ENCODE measurements at places on chromosomes 3 and 15.

DNA sequence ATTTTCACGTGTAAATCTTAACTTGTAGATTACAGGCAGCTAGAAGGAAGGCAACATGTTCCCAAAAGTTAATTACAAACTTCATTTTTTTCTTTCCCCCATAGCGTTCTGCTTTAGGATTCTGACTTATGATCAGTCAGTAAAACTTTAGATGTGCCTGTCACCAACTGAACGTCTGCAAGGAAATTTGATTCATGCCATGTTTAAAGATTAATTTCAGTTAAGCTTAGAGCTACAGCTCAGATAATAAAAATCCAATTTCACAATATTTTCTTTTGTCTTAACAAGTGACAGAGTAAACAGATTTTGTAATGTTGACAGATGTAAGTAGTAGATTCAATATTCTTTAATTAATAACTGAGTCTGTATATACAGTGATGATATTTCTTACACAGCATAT is 253.1 kb downstream of the NFKBIZ start:
- no peak for DNase-seq

GRCh38 chr15:47987461-47987860 is 133.3 kb upstream of the SLC24A5 start:
- DNase-seq, result no peak

- no peak for DNase-seq
Measured at GRCh38 chr15:38714309-38715072, 149.9 kb upstream of the RASGRP1 start.

DNA sequence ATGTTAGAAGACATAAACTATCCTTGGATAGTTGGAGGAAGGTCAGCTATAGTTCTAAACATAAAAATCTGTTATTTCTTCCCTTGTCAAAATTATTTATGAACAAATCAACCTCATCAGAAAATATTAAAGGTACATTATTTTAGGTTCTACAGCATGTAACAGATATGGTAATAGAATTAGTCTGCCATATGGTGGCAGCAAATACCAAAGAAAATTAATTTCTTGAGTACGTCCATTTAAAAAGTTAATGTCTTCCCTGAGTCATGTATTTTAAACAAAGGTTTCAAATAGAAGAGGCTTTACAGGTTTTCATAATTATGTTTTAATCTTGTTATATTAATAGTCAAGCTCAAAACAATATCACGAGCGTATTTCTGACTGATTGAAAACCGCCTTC is 17.9 kb upstream of the ANKRD28 start:
- DNase-seq, result no peak

- no peak for DNase-seq
Measured at GRCh38 chr15:82239685-82240391, 22.7 kb downstream of the EFL1 start.

- no peak for DNase-seq
Measured at GRCh38 chr15:64857421-64857820, 15.7 kb downstream of the PLEKHO2 start.

DNA sequence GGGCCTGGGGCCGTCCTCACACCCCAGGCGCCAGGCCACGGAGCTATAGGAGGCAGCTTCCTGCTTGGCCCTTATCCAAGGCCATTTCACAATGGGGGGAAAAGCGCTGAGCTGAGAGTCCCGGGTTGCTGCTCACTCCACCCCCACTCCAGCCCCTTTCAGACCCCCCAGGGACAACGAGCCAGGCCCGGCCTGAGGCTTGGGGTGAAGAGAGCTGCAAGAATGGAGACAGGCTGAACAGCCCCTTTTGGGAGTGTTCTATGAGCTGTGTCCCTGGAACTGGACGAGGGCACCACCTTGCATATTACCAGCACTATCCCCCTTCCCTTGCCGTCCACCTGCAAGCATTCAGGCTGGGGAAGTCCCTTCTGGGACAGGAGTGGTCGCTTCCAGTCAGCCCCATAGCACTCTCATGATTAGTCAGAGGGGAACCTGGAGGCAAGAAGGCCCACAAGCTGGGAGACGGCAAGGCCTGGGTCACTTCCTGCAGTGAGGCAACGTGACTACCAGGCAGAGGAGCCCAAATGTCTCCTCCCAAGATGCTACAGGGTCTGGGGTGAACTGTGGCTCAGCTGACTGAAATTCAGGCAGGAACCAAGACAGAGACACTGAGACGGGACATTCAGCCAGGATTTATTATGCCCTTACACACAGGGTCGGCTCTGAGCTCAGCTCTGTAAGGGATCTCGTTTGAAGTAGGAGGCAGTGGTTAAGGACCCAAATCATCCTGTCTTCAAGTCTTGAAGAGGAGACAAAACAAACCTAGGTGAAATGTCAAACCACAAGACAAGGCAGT is 8.6 kb upstream of the SRP14 start:
- DNase-seq, result no peak

DNA sequence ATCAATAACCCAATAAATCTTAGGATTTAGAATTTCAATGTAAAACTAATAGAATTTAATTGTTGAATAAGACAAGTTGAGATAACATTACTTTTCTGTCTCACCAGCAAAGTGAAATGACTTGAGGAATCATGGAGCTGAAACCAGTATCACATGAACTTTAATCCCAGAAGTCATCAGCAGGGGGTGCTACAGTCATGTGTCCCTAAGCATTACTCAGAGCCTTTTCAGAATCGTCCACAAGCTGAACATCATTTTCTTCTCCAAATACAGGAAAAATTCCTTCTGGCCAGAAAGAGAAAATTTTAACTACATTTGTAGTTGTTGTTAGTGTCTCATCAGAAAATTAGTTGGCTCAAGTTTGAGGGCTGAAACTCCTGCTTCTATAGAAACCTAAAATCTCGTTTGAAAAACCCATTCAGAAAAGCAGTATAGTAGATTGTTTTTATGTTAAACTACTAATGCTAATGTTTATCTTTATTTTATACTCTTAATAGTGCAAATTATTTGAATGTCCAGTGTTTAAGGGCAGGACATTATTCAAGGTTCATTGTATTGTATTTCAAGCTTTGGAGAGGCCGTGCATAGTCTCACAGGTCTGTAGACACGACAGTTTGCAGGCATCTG is 384.1 kb downstream of the PLOD2 start:
- no peak for DNase-seq

- DNase-seq, result no peak
Measured at GRCh38 chr3:142982038-142982773, 18.7 kb upstream of the PAQR9 start.

GRCh38 chr3:127754411-127755304 is 67.7 kb downstream of the MGLL start:
- peak; percentile 64 for DNase-seq

DNA sequence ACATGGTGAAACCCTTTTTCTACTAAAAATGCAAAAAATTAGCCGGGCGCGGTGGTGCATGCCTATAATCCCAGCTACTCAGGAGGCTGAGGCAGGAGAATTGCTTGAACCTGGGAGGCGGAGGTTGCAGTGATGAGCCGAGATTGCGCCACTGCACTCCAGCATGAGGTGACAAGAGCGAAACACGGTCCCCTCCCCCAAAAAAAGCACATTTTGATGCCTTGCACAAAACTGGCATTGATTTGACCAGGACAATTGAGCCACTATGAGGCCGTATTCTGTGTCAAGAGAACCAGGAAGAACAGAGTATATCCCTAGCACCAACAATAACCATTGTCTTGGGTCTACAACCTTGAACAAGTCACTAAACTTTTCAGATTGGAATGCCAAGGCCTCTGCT is 50.6 kb downstream of the SH3BP5 start:
- DNase-seq, result no peak

GRCh38 chr3:172316758-172317157 is 131.5 kb downstream of the GHSR start:
- no peak for DNase-seq

DNA sequence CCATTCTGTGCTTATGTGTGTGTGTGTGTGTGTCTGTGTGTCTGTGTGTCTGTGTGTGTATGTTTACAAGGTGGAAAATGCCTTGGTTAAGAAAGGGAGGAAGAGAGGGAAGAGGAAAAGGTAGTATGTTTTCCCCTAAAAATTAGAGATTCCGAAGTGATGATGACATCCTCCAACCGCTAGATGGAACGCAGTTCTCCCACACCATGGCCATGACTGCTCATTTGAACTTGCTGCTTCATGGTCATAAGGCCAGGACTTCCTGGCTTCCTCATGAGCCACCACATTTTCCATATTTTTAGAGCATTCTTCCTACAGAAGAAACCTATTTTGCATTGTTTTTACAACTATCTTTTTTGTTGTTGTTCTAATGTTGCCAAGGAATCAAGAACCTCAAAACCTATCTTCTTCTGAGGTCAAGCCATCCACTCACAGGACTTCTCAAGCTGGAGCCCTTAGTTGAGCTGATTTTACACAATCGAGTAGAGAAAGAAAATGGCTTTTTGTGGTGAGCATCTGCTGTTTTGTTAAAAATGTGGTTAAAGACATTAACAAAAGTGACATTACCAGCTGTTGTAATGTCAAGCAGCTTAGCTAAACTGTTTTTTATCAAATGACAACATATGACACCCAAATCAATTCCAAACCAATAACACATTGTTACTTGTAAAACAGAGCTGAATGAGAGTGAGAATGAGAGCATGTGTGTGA is 1091.0 kb downstream of the FHIT start:
- no peak for DNase-seq

DNA sequence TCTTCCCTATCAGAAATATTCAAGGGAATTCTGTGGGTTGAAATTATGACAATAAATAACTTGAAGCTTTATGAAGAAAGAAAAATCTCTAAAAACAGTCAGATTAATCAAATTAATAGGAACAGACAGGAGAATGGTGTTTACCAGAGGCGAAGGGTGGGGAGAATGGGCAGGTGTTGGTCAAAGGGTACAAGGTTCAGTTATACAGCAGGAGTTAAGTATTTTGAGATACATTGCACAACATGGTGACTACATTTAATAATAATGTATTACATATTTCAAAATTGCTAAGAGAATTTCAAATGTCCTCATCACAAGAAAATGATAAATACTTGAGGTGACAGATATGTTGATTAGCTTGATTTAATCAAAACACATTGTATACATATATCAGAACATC is 18.6 kb downstream of the SPCS1 start:
- DNase-seq, result no peak

DNA sequence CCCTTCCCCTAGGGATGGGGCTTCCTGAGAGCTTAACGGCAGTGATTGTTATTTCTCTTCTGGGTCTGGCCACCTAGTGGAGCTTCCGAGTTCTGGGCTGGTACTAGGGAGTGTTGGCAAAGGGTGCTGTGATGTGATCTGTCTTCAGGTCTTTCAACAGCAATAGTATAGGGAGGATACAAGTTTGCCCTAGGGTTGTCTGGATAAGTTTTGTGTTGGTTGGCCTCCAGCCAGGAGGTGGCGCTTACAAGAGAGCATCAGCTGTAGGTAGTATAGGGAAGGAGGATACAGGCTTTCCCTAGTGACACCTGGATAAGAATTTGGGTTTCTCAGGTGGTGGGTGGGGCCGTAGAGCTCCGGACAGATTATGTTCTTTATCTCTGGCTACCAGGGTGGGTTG is 19.2 kb upstream of the CPOX start:
- no peak for DNase-seq

All from memory B cell (primary cell).